AG04450 (cell line): ENCODE measurements at places on chromosomes 3 and 15. TPM values are rescaled to one million over a fixed set of nuclear protein-coding genes. Genes with fewer than 3 reads are reported as not detected.

Gene PCSK6
- polyA plus RNA-seq = 0.06 TPM in 1 of 2 replicates, not detected in the other

Gene C3orf70
- 0.79 and 0.89 TPM in 2 replicates for polyA plus RNA-seq

Gene ACTC1
- polyA plus RNA-seq = 0.46 and 0.48 TPM in 2 replicates

Gene RPL22L1
- polyA plus RNA-seq = 121 and 171 TPM in 2 replicates

Gene TMEM40
- polyA plus RNA-seq = 0.41 and 0.47 TPM in 2 replicates
